BE2C (cell line): ENCODE measurements at places on chromosomes 6 and 20.
A peak's percentile ranks its signal among the peaks of the same experiment; 100 is the strongest.

DNA sequence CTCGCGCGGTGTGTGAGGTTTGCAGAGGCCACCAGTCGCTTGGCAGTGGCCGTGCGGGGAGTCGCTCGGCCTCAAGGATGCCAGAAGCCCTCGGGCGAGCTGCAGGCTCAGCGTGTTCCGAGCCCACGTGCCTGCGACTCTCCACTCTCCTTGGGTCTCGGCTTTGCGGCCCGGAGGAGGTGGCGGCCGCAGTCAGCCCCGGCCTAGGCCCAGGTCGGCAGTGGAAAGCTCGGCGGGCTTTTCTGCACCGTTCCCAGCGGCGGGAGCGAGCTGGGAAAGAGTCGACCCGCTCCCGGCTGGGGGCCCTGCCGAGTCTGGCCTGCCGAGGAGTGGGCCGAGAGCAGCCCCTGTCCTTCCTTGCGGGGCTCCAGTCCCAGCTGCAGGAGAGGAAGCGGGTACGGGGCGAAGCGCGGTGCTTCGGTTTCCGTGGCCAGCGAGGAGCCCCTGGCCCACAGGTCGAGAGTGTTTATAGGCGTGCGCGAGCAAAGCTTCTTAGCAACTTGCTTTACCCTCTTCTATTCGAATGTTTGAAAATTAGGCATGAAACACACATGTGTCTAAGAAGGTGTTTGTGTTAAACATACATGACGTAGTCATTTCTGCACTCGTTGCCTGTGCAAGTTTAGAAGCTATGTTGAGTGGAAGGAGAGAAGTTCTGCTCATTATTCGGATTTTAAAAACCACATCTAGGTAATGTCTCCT lies 5.6 kb downstream of the FOXC1 start:
- DNase-seq = no peak

- DNase-seq = no peak
Measured at GRCh38 chr6:3545156-3545555, 88.3 kb upstream of the SLC22A23 start.

- no peak for DNase-seq
Measured at GRCh38 chr6:110173506-110174132, 5.9 kb downstream of the WASF1 start.

DNA sequence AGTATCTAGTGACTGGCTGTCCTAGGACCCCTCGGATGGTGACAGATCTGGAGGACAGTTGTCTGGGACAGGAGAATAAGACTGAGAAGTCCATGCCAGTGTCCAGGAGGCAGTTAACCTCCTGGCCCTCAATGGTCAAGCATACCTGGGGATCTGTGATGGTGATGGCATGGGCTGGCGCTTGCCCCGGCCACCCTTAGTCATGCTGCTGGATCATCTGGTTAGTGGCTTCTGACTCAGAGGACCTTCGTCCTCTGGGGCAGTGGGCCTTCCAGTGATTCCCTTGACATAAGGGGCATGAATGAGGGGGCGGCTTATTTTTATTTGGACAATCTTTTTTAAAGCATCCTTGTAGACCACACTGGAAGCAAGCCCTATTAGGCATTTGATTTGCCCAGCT lies 24.0 kb upstream of the SF3B5 start:
- no peak for DNase-seq

DNA sequence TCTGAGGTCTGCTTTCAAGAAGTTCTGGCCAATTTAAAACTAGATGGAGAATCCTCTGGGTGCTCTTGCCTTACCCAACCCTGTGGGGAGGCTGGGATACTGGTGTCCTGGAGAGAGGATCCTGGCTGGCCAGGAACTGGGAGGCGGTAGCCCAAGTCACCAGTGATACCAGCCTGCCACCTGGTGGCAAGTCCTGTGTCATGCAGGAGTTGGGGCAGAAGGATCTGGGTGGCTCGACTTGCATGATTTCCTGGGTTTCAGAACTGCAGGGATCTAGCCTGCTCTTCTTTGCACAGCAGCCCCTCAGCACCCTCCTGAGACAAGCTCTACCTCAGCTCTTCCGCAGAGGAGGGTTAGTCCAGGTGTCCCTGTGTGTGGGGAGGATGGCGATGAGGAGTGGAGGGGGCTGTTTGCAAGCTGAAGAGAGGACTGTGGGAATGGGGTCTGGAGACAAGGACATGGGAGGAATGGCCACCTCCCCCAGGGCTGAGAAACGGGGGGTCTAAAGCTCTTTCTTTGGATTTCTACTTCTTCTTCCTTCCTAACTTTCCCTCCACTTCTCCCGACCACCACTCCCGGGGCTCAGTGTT lies 4.2 kb downstream of the KCNK17 start:
- peak; percentile 79 for DNase-seq

- DNase-seq = no peak
Measured at GRCh38 chr6:99614430-99615186, 8.0 kb downstream of the PRDM13 start.

GRCh38 chr6:143205585-143205984 lies 144.9 kb downstream of the AIG1 start:
- no peak for DNase-seq

DNA sequence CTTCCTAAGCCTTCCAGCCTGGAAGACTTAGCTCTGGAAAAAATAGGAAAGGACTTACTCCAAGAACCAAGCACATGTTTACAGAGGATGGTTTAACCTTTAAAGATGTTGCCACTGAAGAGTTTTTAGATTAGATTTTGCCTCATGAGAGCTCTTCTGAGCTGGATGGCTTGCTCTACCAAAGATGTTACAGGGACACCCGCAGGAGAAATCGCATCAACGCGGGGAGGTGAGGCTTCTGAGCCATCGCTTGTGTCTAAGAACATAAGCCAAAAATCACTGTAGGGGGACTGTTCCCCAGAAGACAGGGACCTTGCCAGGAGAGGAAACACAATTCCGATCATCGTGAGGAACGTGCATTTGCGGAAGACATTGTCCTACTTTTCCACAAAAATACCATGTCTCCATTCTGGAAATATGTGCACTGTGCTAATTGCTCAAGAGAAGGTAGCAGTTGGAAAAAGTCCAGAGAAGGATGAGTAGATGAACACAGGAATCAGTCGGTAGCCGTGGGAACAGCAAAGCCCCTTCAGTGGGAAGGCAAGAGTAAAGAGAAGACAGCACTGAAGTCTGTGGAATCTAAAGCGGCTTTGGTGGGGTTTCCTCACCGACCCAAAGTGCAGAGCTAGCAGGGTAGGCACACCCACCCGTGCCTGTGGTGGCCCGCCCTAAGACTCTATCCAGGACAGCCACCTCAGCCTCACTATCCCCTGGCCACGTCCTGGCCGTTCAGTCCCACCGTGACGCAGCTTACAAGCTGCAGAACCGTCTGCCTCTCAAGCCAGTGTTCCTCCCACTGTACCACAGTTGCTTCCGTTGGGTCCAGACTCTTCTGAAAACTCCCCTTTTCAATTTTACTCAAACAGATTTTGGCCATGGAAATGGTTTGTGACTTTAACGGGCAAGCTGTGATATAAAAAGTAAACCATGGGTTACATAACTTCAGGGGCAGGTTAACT lies 334.8 kb downstream of the NRN1 start:
- no peak for DNase-seq

DNA sequence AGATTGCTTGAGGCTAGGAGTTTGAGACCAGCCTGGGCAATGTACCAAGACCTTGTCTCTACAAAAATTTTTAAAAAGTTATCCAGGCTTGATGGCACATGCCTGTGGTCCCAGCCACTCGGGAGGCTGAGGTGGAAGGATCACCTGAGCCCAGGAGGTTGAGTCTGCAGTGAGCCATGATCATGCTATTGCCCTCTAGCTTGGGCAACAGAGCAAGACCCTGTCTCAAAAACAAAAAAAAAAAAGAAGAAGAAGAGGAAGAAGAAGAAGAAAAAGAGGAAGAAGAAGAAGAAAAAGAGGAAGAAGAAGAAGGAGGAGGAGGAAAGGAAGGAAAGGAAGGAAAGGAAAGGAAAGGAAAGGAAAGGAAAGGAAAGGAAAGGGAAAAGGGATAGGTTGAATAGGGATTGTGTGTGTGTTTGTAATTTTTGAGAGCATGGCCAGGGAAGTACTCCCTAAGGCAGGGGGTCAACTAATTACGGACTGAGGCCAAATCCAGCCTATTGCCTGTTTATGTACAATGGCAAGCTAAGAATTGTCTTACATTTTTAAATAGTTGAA lies 43.0 kb upstream of the ZNF217 start:
- DNase-seq = no peak

GRCh38 chr20:49479785-49480184 lies 2.7 kb downstream of the KCNB1 start:
- no peak for DNase-seq

- no peak for DNase-seq
Measured at GRCh38 chr20:57283860-57284259, 17.4 kb upstream of the BMP7 start.

GRCh38 chr6:97218912-97219311 lies 64.1 kb downstream of the MMS22L start:
- no peak for DNase-seq

DNA sequence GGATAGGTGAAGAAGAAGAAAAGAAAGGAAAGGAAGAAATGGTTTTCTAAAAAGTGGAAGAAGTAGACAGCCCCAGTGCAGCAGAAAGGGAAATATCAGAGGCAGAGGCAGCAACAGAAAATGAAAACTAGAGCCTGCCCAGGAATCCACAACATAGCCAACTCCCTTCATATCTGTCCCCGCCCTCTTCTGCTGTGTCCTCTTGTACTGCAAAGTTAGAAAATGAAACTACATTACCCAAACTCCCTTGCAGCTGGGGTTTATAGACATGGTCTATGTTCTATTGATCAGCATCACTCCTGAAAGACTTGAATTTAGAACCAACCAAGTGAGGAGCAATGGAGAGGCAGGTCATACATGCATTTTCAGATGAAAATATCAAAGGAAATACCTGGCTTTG lies 200.5 kb upstream of the PHACTR1 start:
- no peak for DNase-seq

DNA sequence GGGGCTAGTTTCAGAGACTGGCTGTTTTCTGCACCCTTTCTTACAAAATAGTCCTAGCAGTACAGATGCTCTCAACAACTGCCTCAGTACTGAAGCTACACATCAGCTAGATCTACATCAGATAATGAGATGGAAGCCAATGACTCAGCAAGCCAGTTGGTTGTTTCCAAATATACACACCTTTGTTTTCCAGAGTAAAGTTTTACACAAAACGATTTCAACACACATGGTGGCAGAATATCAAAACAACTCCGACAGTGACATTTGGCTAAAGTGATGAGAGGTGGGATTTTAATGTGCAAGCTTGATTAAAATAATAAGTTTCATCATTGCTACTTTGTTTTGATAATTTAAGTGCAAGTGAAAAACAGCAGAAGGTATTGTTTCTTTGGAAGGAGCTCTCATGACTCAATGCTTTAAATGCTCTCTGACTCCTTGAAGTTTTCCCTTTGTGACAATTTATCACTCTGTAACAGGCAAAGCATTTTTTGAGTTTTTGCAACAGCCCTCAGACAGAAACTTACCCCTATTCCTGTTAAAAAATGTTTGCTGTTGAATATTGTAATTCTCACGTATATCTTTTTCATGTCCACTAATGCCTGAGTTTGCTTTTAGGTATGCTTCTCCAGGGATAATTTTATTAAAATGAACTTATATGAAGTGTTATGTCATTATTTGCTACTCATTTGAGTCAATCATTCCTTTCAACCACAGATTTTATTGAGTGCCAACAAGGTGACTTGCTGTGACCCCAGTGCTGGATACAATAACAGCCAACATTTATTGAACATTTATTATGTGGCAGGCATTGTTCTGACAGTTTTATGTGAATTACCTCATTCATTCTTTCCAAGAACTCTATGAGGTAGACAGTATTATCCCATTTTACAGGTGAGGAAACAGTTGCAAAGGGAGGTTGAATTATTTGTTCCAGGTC lies 882.0 kb downstream of the TFAP2A start:
- DNase-seq = no peak

DNA sequence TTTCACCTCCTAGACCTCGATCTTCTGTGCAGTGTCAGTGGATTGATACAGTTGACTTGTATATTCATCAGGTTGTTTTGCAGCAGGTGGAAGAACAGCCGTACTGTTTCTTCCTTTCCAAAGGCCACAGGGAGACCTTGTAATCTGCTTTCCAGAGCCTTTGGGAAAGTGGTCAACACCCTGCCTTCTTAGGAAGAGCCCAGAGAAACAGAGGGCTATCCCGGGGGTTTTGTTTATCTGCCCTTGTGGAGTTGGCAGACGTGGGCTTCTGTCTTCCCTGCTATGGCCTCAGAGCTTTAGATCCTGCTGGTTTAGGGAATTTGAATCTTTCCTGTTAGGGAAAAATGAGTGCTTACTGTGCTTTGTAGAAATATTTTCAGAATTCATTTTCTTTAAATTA lies 19.6 kb downstream of the STX16 start:
- no peak for DNase-seq

- DNase-seq = no peak
Measured at GRCh38 chr6:107070686-107071085, 42.7 kb downstream of the MTRES1 start.

- no peak for DNase-seq
Measured at GRCh38 chr6:93731306-93731705, 311.9 kb upstream of the EPHA7 start.

- DNase-seq = no peak
Measured at GRCh38 chr20:24425523-24426135, 43.8 kb upstream of the SYNDIG1 start.

GRCh38 chr20:3092611-3093379 lies 8.3 kb upstream of the AVP start:
- peak; percentile 57 for DNase-seq

- DNase-seq = no peak
Measured at GRCh38 chr6:148211777-148212324, 130.8 kb upstream of the SASH1 start.

DNA sequence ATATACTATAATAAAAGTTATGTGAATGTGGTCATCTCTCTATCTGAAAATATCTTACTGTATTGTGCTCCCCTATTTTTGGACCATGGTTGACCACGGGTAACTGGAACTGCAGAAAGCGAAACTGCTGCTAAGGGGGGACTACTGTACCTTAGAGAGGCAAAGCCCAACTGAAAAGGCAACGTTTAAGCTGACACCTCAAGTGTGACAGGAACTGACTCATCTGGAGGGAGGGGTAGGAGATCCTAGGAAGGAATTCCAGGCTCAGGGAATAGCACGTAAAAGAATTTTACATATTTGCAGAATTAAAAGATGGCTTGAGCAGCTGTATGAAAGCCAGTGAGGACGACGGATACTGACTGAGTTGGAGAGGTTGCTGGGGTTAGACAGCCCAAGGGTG lies 34.8 kb downstream of the ELOVL2 start:
- DNase-seq = no peak
